ENCODE measurements at places on chromosomes 1 and 21. TPM values are rescaled to one million over a fixed set of nuclear protein-coding genes. Genes with fewer than 3 reads are reported as not detected.

TMPRSS3 gene
- not detected for total RNA-seq

COL8A2 gene
- total RNA-seq, result 0.09 TPM

CELA3A gene
- not detected for total RNA-seq

PYHIN1 gene
- total RNA-seq, result not detected

PLA2G2A gene
- total RNA-seq, result not detected

AQP10 gene
- total RNA-seq, result not detected

C1orf21 gene
- 32.5 TPM for total RNA-seq

KIF2C gene
- total RNA-seq, result 88.7 TPM

SPTA1 gene
- total RNA-seq, result not detected

DCDC2B gene
- total RNA-seq, result not detected

PPIAL4G gene
- not detected for total RNA-seq

KRTAP10-3 gene
- total RNA-seq, result not detected

ZNF684 gene
- 7.9 TPM for total RNA-seq

RSPO1 gene
- total RNA-seq, result 0.50 TPM

LAPTM5 gene
- total RNA-seq, result 1.5 TPM

OR2M3 gene
- total RNA-seq, result not detected

S100A3 gene
- total RNA-seq, result not detected

FALEC gene
- total RNA-seq, result 1.2 TPM

WDR4 gene
- total RNA-seq, result 38.0 TPM

ANKRD65 gene
- 0.89 TPM for total RNA-seq

MTF2 gene
- total RNA-seq, result 83.5 TPM

CFHR1 gene
- total RNA-seq, result 0.56 TPM

HIPK1 gene
- total RNA-seq, result 53.4 TPM

AVPR1B gene
- not detected for total RNA-seq

ST6GALNAC5 gene
- 45.6 TPM for total RNA-seq

HOOK1 gene
- 2.1 TPM for total RNA-seq

ADORA1 gene
- 1.9 TPM for total RNA-seq

SPATA45 gene
- 0.68 TPM for total RNA-seq

BRWD1 gene
- 38.4 TPM for total RNA-seq

KLHDC9 gene
- 8.0 TPM for total RNA-seq

PDZK1 gene
- 1.0 TPM for total RNA-seq

TGFB2 gene
- 11.4 TPM for total RNA-seq

OPRD1 gene
- total RNA-seq, result 3.9 TPM

CRB1 gene
- total RNA-seq, result 1.8 TPM

PRDM16 gene
- 11.7 TPM for total RNA-seq

CATSPERE gene
- 0.44 TPM for total RNA-seq

FAM78B gene
- 1.5 TPM for total RNA-seq

FCRLA gene
- total RNA-seq, result not detected

OR6K3 gene
- not detected for total RNA-seq

LCE1F gene
- total RNA-seq, result not detected

PIK3R3 gene
- total RNA-seq, result 85.3 TPM

CFHR2 gene
- total RNA-seq, result not detected

BLZF1 gene
- total RNA-seq, result 14.2 TPM

XCL2 gene
- not detected for total RNA-seq

FAM163A gene
- not detected for total RNA-seq

SPRR2G gene
- total RNA-seq, result not detected

ELF3 gene
- 0.55 TPM for total RNA-seq

ZMYM4 gene
- total RNA-seq, result 92.6 TPM

RNU1-4 gene
- total RNA-seq, result 2,478 TPM

SNX7 gene
- 17.5 TPM for total RNA-seq

PDE4B gene
- 32.5 TPM for total RNA-seq

TMCC2 gene
- 16.1 TPM for total RNA-seq

NES gene
- 248 TPM for total RNA-seq

GRIK1 gene
- 0.77 TPM for total RNA-seq

CASQ1 gene
- 0.16 TPM for total RNA-seq

NT5C1A gene
- not detected for total RNA-seq
